GM06990 (cell line): ENCODE measurements at places on chromosomes 1 and 21.

GRCh38 chr1:118773656-118774055 is 214.5 kb downstream of the TBX15 start:
- no peak for DNase-seq

- DNase-seq: no peak
These were observed 38.2 kb downstream of the PAX7 start for GRCh38 chr1:18668750-18669404.

DNA sequence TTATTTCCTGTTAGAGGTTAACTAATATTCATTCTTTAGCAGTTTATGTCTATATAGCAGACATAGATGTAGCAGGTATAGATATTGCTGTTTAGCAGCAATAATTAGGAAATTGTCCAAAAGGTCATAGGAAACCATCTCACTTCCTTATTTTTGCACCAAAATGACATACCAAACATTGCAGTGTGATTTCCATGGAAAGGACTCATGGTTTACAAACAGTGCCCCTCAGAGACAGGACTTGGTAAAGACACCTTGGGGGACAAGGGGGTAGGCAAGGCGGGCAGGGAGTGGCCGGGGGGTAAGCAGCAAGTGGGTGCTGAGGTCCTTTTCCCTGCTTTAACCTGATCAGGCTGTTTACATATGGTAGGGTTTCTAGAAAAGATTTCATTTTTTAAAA is 30.5 kb downstream of the BATF3 start:
- no peak for DNase-seq

DNA sequence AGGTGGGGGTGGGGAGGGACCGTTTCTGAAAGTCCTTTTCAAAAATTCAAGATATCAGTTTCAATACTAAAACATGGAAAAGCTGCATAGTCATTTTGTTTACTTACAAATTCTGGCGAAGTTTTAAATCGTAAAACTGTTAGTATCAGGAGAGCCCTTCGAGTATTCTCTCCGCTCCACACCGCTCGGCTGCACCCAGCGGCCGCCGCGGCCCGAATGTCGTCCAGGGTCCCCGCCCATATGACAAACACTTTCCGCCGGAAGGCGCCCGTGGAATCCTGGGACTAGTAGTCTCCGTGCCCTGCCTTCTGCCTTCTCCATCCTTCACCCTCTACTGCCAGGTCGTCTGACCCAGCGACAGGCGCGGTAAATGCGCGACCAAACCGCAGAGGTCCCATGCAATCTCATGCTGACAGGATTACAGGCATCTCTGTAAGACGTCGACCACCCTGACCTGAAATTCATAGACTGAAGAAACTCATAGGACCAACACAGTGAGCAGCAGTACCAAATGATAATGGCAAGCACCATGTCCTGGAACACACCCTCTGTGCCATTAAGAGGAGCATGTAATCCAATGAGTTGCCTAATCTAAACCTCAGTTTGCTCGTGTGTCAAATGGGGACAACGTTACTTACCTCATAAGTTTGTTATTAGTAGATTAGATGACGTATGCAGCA is at the start of gene TOR1AIP2:
Gene TOR1AIP2, minus strand, starts transcription at position 218 of the 680 bp plus-strand sequence. CDS start 25,138 bp downstream, outside the sequence.
- peak; percentile 82 for DNase-seq

- DNase-seq: no peak
These were observed 270.0 kb upstream of the VAMP3 start for GRCh38 chr1:7501084-7501491.

DNA sequence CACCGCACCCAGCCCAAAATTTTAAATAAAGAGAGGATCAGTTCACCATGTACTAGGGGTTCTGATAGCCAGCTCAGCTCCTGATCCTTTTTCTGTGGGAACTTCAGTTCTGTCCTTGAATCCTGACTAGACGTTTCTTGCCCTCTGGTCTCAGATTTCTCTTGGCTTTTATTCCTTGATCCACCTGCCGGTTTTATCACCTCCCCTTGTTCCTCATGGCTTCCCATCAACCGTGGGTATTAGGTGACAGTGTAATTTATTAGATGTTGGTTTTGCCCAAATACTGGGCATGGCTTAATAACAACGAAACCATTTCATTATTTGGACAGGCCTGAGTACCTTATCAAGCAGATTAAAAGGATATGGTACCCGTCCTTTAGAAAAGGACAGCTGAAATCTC is 22.5 kb downstream of the SLC45A1 start:
- no peak for DNase-seq

DNA sequence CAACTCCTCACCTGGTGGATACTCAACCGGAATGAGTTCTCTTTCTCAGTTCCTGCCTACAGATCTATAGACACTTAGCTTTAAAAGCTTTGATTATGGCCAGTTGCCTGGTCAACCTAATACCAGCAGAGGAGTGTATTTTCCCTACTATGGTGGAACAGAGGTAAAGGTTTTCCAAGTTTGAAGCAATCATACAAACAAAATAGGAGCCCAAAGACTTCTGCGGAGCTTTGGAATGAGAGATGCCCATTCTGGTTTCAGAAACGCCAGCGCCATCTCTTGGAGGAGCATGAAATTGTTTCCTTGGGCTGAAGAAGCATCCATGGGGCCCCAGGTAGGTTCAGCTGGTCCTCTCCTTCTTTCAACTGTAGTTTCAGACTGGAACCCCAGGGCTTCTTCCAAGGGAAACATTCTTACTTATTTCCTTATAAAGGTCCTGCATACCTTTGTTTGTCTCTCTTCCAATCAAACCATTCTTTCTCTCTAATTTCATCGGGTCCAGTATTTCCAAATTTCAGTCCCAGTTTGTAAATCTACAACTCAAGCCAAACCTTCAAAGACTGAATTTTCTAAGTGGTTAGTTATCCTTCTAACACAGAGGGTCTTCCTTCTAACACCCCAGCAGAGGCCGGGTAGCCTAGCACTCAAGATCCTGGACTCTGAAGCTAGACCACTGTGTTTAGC is 95.9 kb downstream of the KCNJ15 start:
- no peak for DNase-seq

- no peak for DNase-seq
These were observed 543.2 kb upstream of the CAMK1G start for GRCh38 chr1:209040351-209040750.

DNA sequence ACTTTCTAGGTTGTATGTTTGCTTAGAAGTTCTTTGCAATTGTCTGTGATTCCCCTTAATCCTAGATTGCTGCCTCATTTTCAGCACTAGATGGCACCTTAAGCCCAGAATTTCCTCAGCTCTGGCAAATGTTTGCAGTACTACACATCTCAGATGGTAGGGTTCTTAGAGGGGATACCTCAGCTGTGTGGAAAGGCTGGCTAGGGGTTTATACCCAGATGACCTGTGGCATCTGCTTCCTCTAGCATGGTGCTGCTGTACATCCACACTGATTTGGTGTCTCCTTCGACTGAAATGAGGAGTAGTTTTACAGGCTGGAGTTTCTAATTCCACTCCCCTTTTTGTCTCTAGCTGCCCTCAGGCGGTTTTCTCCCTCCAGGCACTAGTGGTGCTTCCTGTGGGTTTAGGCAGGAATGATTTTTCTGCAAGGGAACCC is 23.5 kb downstream of the ASB17 start:
- peak; percentile 46 for DNase-seq

DNA sequence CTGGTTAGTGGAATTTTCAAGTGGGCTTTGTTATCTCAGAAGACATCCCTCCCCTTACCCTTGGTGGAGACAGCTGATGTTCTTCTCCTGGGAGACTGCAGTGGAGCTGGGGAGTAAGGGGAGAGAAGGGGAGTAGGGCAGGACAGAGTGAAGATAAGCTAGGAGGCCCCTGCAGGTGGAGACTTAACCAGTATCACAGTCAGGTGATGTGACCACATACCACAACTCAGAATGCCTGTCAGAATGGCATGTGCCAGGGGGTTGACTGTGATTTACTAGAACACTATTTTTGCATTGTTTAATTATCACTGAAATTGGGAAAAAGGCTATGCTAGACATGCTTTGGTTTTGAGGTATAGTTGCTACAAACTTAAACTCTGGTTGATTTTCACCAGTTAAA is 124.6 kb downstream of the NRDC start:
- no peak for DNase-seq

DNA sequence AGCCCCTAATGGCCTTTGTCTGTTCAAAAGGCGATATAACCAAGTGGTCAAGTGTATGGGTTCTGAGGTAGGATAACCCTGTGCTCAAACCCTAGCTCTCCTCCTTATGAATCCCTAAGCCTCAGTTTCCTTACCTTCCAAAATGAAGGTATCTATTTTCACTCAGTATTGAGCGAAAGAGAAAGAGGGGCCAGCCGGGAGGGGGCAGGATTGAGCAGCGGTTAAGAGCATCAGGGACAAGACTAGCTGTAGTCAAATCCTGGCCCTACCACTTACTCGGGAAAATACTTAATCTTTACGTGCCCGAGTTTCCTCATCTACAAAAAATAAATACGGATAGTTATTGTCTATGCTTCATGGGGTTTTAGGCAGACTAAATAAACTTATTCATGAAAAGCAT is 25.7 kb downstream of the LY9 start:
- DNase-seq: no peak

DNA sequence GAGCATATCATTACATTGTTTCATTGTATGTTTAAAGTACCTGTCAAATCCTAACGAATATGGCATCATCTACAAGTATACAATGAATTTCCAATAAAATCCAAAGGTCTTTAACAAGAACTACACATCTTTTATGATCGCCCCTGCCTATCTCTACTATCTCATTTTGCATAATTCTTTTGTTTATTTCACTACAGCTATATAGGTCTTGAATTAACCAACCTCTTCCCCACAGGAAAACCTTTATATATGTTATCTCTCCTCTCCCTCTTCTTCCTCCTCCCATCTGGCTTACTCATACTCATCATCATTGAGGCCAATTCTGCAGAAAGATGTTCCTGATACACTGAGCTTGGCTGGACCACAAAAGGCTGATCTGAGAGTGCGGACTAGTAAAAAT is 175.5 kb downstream of the DENND1B start:
- no peak for DNase-seq
